Stimulated activated CD4-positive, alpha-beta T cell treated with anti-CD3 and anti-CD28 coated beads, TNF-alpha, amount 100 ng/mL, for 24 hours (primary cell): ENCODE measurements at places on chromosomes 4 and X.

GRCh38 chr4:152691761-152692160 lies 12.0 kb upstream of the TMEM154 start:
- no peak for DNase-seq

- no peak for DNase-seq
Measured at GRCh38 chr4:28973587-28974350, 1746.4 kb upstream of the PCDH7 start.

DNA sequence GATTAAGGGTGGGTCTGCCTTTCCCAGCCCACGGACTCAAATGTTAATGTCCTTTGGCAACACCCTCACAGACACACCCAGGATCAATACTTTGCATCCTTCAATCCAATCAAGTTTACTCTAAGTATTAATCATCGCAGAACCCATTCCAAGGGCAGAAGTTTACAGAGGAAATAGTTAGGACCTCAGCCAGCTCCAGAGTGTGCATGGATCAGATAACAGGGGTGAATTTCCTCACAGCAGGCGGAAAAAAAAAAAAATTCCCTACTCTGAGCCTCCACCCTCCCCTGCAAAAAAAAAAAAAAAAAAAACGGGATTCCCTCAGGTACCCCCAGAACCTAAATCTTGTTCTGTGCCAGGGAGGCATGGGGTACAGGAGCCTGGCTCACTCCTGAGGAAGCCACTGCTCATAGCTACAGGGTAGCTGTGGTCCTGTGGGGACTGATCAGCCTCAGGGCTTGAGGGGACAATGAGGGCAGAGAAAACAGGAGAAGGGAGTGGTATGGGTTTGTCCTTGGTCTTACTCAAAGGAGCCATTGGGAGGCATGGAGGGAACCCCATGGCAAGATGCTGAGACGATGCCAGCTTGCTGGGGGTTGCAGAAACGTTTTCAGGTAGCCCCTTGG lies 113.0 kb downstream of the DHRSX start:
- no peak for DNase-seq

DNA sequence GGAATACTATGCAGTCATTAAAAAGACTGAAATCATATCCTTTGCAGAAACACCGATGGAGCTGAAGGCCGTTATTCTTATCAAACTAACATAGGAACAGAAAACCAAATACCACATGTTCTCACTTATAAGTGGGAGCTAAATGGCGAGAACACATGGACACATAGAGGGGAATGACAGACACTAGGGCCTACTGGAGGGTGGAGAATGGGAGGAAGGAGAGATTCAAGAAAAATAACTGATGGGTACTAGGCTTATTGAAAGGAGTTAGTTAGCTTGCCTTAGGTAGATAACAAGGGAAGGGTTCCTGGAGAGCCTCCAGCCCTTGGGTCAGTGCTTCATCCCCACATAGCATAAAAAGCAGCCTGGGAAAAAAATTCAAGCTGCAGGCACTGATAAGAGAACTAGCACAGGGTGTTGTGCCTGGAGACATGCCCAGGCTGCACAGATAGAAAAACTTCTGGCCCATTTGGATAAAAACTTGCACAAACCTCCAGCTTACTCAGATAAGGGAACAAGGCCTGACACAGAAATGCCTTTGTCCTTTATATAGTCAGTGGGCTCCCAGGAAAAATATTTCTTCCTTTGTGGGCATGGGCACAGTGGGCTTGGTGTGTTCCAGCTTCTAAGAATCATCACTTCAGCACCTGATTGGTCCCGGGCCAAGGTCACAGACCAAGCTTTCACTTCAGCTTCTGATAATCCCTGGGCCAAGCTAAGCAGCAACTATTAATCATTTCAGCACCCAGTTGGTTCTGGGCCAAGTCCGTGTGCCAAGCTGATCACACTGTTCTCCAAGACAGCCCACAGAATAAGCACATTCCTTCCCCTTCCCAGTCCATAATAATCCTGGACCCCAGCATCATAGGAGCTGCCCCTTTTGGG lies 23.1 kb upstream of the PWWP3B start:
- DNase-seq: no peak

DNA sequence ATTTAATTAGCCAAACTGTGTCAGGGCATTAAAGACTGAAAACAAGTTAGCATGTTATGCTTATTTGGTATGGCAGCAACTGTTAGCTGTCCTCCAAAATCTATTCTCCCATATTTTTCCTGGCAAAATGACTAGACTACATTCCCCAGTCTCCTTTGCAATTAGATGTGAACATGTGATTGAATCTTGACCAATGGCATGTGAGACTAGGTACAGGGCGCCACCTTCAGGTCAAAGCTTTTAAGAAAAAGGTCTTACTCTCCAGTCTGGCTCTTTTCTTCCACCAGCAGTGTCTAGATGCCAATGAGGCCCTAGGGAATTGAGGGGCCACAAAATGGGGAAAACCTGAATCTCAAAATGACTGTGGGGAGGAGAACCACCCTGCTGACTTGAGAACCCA lies 408.2 kb downstream of the SMARCA1 start:
- DNase-seq: no peak

DNA sequence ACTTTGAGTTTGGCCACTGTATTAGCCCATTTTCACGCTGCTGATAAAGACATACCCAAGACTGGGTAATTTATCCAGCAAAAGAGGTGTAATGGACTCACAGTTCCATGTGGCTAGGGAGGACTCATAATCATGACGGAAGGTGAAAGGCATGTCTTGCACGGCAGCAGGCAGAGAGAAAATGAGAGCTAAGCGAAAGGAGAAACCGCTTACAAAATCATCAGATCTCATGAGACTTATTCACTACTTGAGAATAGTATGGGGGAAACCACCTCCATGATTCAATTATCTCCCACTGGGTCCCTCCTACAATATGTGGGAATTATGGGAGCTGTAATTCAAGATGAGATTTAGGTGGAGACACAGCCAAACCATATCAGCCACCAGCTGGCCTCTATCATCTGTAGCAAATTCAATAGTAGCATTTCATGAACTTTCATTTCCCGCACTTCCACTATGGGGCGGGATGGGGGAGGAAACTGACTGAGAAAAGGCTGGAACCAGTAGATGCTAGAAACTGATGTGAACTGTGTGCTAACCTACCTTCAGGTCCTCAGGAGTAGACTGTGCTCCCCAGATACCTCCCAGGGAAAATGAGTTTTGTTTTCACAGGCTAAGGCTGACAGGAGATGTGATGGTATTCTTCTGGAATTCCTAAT lies 35.3 kb upstream of the LGI2 start:
- DNase-seq: no peak
